ENCODE measurements at places on chromosomes 5 and 9. TPM values are rescaled to one million over a fixed set of nuclear protein-coding genes. Genes with fewer than 3 reads are reported as not detected.

WNT8A gene
- not detected for total RNA-seq

C9orf153 gene
- total RNA-seq: 0.07 TPM

NEUROG1 gene
- total RNA-seq: not detected

COL27A1 gene
- 4.4 TPM for total RNA-seq

FIBCD1 gene
- not detected for total RNA-seq

FOXD4L3 gene
- not detected for total RNA-seq

NTRK2 gene
- under 0.01 TPM for total RNA-seq

MSH3 gene
- 9.3 TPM for total RNA-seq

TPPP gene
- total RNA-seq: 0.18 TPM

LHX3 gene
- total RNA-seq: not detected

CCDC152 gene
- total RNA-seq: 1.1 TPM

PCDHB9 gene
- 0.04 TPM for total RNA-seq

AQP7 gene
- not detected for total RNA-seq

SPAAR gene
- total RNA-seq: 7.5 TPM

LRRC26 gene
- not detected for total RNA-seq

CCL27 gene
- total RNA-seq: 0.14 TPM

SPRY4 gene
- 7.4 TPM for total RNA-seq

SV2C gene
- total RNA-seq: not detected

GABRP gene
- 0.33 TPM for total RNA-seq

RUSC2 gene
- total RNA-seq: 16.7 TPM

CXCL14 gene
- not detected for total RNA-seq

Measured in pulmonary artery endothelial cell (primary cell).